ENCODE measurements at places on chromosomes 1 and 21.

GRCh38 chr1:18881642-18882431, 20.5 kb downstream of the ALDH4A1 start:
- no peak for DNase-seq

- no peak for DNase-seq
These were observed 24.7 kb downstream of the MEF2D start for GRCh38 chr1:156475568-156476500.

- DNase-seq = no peak
These were observed 152.6 kb downstream of the ZNF281 start for GRCh38 chr1:200257235-200257634.

DNA sequence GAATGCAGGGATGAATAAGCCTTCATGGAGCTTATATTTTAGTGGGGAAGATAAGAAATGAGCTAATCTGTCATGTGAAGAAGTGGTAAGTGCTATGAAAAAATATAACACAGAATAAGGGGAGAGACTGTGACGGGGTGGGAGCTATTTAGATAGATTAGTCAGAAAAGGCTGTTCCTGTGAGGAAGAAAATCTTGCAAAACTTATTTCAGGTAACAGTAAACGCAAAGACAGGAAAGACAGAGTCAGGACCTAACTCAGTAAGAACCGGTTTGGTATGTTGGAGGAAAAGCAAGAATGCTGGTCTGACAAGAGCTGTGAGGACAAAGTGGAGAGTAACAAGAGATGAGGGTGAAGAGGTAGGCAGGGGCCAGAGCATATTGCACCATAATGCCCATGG, 22.0 kb downstream of the GNAI3 start:
- no peak for DNase-seq

DNA sequence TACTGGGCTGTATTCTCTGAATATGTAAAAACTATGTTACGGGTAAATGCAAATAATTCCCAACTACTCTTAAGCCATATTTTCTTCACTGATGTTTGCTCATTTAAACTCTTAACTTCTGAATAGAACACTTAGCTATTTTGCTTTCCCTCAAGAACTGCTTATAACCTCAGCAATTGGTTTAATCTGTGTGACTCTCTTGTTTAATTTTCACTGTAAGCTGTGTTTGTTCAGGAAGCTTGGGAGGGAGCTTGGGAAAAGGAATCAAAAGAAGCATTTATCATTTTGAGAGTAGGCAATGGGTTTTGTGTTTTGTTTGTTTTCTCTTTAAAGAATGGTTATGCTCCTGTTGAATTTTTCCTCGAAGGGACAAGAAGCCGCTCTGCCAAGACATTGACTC, 24.4 kb downstream of the GNPAT start:
- DNase-seq = no peak

- DNase-seq = no peak
These were observed 223.9 kb downstream of the PLPP3 start for GRCh38 chr1:56355422-56355821.

Measured in CD4-positive, alpha-beta T cell treated with Interleukin-17A for 4 hours (primary cell).